ENCODE measurements at places on chromosomes 2 and 18.

GRCh38 chr2:29223851-29224692 is 108.9 kb downstream of the CLIP4 start:
- peak; percentile 51 for DNase-seq

GRCh38 chr18:28657961-28658360 is 481.0 kb upstream of the CDH2 start:
- DNase-seq = peak; percentile 3

GRCh38 chr18:26640541-26640940 is 92.2 kb upstream of the KCTD1 start:
- no peak for DNase-seq

DNA sequence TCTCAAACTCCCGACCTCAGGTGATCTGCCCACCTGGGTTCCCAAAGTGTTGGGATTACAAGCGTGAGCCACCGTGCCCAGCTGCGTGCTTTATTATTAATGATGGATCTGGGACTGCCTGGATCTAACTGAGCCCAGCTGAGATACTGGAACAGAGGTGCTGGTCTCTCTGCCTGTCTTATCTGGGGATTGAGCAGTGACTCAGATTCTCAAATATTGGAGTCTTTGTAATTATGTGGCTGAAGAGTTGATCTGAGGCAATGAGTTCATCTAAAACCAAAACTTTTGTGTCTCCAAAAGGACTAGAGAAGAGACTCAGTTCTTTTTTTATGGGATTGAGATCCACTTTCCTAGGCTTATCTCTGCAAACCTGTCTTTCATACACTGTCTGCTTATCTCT is 16.3 kb downstream of the PLEKHB2 start:
- DNase-seq = peak; percentile 35

DNA sequence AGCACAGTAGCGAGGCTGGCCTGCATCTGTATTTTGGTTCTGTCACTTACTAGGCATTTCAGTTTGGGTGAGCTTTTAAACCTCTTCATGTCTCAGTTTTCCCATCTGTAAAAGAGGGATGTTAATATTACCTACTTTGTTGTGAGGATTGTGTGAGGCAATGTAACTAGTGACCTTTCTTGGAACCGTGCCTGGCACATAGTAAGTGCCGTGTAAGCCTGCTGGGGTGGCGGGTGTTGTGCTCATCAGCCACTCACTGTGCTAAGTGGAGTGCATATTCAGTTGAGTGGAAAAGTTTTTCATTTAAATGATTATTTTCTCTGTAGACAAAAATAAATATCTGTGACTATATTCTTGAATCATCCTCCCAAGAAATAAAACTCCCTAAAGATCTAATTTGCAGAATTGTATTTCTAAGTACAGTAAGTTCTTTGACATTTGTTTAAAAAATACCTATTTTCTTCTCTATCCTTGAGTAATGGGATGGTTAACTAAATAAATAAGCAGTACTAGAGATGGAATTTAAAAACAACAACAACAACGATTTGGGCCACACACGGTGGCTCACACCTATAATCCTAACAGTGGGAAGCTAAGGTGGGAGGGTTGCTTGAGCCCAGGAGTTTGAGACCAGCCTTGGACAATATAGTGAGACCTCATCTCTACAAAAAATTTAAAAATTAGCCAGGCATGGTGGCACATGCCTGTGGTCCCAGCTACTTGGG is 56.7 kb downstream of the MALT1 start:
- peak; percentile 5 for DNase-seq

DNA sequence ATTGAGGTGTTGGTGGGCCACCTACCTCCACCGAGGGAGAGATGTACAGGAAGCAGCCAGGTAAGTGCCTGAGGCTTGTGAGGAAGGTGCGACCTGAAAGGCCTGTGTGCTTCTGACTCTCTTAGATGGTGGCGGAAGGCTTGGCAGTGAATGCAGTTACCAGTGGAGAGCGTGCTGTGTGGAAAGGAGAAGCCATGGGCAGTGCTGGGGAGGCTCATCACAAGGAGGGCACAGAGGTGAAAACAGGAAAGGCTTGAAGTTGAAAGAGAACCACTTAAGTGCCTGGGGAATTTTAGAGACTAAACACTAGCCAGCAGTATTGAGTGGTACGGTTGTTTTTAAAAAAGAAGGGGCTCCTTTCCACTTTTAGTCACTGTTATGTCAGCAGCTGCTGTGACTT is 130.9 kb downstream of the ZNF407 start:
- no peak for DNase-seq

DNA sequence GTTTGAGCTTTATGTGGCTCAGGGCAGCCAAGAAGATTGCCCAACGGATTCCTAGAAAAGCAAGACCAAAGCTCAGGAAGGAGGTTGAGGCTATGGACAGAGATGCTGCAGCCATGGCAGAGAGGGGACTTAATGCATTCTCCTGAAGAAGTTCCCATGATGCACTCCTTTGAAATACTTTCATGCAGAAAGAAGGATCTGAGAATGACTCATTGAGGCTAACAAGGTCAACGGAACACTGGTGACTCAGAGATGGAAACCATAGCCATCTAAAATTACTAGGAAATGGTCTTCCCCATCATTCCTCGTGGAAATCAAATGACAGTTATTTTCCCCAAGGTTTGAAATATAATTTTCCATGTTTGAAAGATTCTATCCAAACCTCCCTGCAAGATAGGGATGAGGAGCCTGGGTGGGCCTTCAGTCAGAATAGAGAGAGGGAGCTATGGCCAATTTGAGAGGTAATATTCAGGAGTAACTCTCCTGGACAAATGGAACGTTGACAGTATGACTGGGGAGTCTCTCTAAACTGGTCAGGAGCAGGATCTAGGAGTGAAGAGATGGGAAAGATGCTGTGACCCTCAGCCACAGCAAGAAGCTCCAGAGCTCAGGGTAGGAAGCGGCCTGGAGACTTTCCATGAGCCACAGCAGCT is 63.0 kb downstream of the REEP1 start:
- peak; percentile 64 for DNase-seq

DNA sequence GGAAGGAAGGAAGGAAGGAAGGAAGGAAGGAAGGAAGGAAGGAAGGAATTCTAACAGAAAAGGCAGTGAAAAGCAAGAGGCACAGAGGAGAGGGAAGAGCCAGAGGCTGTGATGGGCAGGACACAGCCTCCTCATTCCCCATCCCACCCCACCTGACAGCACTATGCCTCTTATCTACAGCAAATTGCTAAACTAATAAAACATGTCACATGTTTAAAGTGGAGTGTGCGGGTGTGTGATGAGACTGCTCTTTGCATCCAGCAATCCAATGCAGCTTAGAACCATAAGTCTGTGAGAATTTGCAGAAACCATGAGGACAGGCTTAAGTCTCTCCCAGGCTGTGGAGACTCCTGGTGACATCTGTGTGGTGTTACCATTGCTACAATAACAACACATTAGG is 108.4 kb upstream of the ALK start:
- no peak for DNase-seq

GRCh38 chr18:78767648-78768071 is 212.0 kb upstream of the SALL3 start:
- DNase-seq = no peak

DNA sequence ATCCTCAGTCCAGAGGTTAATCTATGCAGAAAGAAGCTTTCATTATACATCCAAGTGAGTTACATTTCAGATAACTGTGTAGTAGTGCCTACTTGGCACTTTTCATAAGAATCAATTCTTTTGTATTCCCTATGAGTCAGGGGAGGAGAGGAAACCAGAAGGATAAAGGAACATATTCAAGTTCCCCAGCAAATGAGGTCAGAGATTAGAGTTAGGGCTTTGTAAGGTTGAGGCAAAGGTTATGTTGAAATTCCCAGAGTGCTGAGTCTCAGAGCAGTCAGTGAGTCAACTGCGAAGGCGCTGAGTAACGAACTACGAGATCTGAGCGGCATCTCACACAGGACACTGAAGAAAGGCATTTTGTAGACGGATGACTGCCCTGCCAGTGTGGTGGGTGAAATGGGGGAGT is 25.1 kb upstream of the ME2 start:
- peak; percentile 79 for DNase-seq

GRCh38 chr2:178787155-178787554 is 20.1 kb downstream of the TTN start:
- DNase-seq = no peak

DNA sequence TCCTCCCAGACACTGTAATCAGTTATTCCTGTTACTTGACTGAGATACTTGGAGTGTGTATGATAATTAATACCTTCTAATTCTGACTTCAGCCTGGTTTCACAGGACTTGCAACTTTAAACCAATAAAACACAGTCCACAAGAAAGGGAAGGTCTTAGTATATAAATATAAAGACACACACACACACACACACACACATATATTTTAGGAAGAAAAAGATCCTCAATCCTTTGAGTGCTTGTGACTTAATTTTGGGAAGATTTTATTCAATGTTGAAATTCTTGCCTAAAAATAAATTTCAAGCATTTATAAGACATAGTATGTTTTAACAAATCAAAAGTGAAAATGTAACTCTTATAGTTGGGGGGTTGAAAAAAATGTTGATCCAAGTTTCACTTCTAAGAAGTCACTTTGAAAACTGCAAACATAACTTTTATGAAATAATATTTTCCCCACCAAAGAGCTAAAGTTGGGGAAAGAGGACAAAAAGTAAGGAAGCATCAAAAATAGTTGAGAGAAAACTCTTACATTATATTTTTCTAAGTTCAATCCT is 824 bp upstream of the VPS54 start:
- DNase-seq = no peak

DNA sequence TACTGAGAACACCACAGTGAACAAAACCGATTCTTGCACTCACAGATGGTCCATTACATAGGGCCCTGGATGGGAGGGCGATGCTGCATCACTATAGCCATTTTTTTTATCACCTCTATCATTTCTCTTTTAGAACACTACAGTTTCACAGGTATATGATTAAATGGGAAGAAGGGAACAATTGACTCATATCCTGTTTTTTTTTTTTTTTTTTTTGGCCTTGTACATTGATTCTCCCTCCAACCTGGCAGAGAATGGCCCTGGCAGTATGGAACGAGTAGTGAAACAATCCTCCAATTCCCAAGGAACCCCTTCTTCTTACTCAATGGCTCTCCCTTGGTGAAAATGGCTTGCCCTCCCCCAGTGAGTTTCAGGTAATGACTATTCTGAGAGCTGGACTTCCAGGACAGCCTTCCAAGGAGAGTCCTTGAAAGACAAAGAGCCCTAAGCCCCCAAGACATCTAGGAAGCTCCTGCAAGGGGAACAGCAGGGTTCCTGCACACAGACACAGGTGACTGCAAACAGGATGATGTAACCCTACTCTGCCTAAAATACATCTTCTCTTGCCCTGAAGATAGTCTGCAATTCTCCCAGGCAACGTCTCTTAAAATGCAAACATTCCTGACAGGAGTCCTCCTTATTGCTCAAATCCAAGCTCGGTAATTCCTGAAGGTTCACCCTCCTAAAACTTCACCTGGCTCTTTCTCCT is 405.4 kb downstream of the SETBP1 start:
- DNase-seq = no peak

DNA sequence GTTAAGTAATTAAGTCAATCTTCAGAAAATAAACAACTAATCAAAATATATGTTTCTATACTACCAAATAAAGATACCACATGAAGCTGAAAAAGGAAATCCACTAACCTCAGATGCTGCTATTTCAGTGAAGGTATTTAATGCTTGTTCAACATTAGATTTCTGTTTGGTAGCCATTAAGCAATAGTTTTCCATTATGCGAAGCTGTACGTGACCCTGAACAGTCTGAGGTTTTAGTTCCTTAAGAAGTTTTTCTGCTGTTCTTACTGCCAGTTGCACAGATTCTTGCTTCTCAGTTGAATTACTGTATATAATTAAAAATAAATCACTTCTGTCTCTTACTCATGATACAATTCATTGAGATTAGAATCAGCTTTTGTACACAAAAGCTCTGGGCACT is 65.4 kb downstream of the TTC21B start:
- no peak for DNase-seq

DNA sequence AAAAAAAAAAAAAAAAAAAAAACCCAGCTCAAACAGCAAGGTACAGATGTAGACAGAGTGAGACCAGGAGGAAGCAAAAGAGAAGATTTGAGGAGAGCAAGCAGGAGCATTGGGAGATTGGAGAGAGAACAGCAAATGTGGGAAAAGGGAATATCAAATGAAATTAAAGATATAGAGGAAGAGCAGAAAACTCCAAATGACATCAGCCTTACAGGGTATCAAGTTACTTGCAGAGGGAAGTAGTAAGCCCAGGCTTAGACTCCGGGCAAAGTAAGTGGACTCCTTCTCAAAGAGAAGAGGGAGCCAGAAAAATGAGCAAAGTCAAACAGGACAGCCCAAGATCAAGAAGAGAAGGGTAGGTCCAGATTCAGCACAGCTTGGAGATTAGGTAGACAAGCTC is 93.3 kb upstream of the PPP1CB start:
- DNase-seq = peak; percentile 44

DNA sequence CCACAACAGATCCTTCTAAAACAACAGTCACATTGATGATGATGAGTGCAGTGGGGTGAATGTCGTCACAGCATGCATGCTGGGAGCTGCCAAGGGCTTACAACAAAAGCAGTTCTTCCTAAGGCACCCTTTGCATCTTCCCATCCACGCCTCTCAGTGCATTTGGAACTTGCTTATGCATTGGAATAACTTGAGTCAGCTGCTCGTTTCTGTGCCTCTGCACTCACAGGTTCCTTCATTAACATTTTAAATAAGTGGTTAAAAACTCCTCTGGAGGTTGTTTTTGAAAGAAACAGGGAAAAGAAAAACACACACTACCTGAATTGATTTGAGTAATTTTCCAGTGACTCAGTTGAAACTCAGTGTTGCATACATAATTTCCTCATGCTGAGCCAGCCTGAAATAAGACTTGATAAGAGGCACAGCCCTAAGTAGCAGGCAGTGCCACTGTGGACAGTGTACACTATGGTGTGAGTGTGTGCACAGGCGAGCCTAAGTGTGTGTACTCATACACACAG is 46.8 kb upstream of the TRIM43B start:
- no peak for DNase-seq

DNA sequence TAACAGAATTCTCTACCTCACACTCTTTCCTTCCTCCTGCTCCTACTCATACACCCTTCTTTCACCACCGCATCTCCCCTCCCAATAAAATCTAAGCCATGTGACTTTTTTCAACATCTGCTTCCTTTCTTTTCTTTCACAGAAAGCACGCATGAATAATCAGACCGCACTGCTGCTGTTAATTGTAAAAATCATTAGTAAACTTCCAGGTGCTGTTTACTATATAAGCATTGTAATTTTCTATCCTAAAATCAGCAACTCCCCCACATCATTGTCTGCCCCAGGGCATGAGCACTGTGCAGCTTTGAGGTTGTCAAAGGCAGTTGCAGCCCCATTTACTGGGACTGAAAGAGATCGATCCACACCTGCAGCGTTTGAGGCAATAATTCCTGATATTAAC is 782.6 kb upstream of the ID2 start:
- no peak for DNase-seq

- no peak for DNase-seq
Observed at GRCh38 chr2:95354925-95355324, 47.6 kb upstream of the FAHD2A start.

GRCh38 chr18:44111337-44111736 is 569.4 kb upstream of the SETBP1 start:
- peak; percentile 21 for DNase-seq

GRCh38 chr18:4208366-4208765 is 246.7 kb downstream of the DLGAP1 start:
- DNase-seq = no peak

- no peak for DNase-seq
Observed at GRCh38 chr2:27194538-27195354, 17.1 kb upstream of the ATRAID start.

GRCh38 chr18:45562567-45563479 is 52.5 kb upstream of the SLC14A2 start:
- DNase-seq = no peak

Data from brain microvascular endothelial cell (primary cell).